ENCODE measurements at places on chromosomes 5 and 9. TPM values are rescaled to one million over a fixed set of nuclear protein-coding genes. Genes with fewer than 3 reads are reported as not detected.

BTNL3 gene
- total RNA-seq, result not detected

DMRT3 gene
- not detected for total RNA-seq

FOXI1 gene
- not detected for total RNA-seq

RMND5B gene
- total RNA-seq, result 34.0 TPM

DOCK2 gene
- total RNA-seq, result 210 TPM

PCDHGA1 gene
- 0.11 TPM for total RNA-seq

FNIP1 gene
- total RNA-seq, result 20.5 TPM

CNTFR gene
- 0.34 TPM for total RNA-seq

GRIA1 gene
- total RNA-seq, result not detected

HTR4 gene
- total RNA-seq, result not detected

RETREG1 gene
- 26.5 TPM for total RNA-seq

DNA sequence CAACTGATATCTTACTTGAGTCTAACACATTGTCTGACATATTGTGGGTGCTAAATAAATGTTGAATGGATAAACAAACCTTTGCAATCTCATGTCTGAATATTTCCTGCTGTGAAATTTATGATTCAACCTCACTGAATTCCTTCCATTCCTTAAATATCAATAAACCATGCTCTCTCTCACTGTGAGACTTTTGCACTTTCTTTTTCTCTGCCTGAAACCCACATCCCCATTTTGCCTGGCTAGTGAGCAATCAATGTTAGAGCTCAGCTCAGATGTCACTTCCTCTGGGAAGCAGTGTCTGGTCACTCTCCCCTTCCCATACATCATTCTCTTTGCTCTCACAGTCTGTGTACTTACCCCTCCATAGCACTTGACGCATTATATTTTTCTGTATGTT lies 383.7 kb upstream of the TRPC7 start:
- DNase-seq, result no peak

DNA sequence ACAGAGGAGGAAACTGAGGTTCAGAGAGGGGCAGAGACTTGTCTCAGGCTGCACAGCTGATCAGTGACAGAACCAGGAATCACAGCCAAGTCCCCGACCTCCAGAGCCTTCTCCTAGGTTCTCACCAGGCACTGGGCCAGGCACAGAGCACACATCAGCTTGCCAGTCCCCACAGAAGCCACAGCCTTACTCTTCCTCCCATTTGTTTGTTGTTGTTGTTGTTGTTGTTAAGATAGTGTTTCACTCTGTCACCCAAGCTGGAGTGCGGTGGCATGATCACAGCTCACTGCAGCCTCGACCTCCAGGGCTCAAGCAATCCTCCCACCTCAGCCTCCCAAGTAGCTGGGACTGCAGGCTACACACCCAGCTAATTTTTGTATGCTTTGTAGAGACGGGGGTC lies 41.4 kb downstream of the NAIF1 start:
- no peak for DNase-seq

- DNase-seq, result no peak
Observed at GRCh38 chr9:90442723-90443122, 199.9 kb downstream of the DIRAS2 start.

GRCh38 chr5:51380603-51381207 lies 2.5 kb upstream of the ISL1 start:
- DNase-seq, result no peak

DNA sequence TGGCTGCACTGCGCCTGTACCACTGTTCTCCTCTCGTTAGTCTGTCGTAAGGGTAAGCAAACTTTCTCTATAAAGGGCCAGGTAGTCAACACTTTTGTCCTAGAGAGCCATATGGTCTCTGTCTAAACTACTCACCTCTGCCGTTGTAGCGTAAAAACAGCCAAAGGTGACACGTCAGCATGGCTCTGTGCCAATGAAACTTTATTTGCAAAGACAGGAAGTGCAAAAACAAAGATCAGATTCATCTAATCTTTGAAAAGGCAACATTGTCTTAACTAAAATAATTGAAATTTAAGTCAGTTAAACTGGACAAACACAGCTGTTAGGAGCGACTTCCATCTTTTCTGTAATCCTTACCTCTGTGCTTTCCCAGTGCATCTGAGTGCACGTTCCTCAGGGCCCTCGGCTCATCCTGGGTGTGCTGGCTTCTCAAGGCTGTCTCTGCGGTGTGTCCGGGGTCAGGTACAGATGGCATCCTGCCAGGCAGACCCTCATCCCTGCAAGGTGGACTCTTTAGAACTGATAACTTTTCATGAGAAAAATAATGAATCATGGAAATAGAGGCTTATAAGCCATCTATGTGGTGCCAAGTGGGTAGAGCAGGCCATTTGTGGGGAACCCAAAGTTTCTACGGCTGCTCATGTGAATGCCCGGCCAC lies 35.2 kb upstream of the IRX4 start:
- DNase-seq, result no peak

- DNase-seq, result no peak
Observed at GRCh38 chr9:91421128-91421765, 2.4 kb downstream of the NFIL3 start.

GRCh38 chr5:66595756-66596635 lies at the start of gene MAST4:
Gene MAST4 (plus strand): TSS chr5:66596393. CDS start chr5:66596656, 263 bp downstream.
- DNase-seq, result peak; percentile 76

GRCh38 chr9:132908635-132909034 lies 29.9 kb downstream of the SPACA9 start:
- DNase-seq, result no peak

GRCh38 chr5:911601-912000 lies 18.9 kb downstream of the TRIP13 start:
- DNase-seq, result peak; percentile 50

DNA sequence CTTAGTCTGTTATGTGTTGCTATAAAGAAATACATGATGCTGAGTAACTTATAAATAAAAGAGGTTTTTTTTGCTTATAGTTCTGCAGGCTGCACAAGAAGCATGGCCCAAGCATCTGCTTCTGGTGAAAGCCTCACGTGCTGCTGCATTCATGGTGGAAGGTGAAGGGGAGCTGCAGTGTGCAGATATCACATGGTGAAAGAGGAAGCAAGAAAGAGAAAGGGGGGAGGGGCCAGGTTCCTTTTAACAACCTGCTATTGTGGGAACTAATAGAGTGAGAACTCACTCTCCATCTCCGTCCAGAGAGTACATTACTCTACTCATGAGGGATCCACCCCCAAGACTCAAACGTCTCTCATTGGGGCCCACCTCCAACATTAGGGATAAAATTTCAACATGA lies 12.5 kb upstream of the PARP8 start:
- no peak for DNase-seq

DNA sequence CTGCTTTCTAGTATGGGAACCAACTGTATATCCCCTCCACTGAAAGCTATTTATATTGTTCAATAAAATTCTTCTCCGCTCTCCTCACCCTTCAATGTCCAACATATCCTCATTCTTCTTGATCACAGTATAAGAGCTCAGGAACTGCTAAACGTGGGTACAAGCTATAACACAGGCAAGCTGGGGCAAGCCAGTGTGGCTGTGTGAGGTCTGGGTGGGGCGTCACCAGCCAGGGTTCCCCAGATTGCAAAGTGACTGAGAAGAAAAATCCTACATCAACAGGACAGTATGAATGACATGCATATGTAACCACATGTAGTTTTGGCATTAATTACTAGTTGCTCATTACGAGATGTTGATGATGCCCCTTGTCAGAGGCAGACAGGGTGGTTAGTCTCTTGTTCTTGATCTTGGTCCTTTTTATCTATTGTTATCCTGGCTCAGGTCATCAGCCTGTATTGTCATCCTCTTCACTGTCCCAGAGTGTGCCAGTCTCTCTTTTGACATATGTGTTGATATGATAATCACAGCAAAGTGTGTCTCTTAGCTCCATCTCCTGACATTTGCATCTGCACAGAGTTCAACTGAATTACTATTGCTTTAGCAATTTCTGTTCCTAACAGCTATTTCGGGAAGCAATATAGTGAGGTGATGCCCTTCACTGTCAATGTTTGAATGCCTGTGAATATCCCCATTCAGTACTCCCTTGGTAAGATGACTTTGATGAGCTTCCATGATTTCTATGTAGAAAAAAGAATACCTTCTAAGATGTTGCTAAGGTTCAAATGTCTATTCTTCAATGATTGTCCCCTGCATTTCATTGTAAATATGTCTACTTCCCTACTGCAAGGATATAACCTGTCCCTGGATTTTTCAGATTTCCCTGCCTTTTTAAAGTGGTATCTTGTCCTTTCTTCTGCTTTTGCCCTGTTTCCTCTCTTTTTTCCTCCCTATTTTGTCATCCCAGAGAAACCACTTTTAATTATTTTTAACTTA lies 140.3 kb downstream of the MAT2B start:
- DNase-seq, result no peak

DNA sequence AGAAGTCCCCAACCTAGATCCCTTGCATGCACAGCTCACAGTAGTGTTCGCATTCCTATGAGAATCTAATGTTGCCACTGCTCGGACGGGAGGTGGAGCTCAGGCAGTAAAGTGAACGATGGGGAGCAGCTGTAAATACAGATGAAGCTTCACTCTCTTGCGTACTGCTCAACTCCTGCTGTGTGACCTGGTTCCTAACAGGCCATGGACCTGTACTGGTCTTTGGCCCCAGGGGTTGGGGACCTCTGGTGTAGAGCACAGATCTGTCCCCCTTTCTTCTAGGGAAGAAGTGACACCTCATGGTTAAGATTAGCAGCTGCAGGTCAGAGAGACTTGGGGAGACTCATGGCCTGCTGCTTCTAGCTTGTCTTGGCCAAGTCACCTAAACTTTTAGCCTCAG lies 7.1 kb downstream of the ARHGEF28 start:
- no peak for DNase-seq

GRCh38 chr5:173697931-173698579 lies 81.6 kb upstream of the BOD1 start:
- no peak for DNase-seq

- no peak for DNase-seq
Observed at GRCh38 chr9:33184963-33185362, 17.8 kb upstream of the B4GALT1 start.

- no peak for DNase-seq
Observed at GRCh38 chr9:95092262-95093072, 225.0 kb downstream of the FANCC start.

DNA sequence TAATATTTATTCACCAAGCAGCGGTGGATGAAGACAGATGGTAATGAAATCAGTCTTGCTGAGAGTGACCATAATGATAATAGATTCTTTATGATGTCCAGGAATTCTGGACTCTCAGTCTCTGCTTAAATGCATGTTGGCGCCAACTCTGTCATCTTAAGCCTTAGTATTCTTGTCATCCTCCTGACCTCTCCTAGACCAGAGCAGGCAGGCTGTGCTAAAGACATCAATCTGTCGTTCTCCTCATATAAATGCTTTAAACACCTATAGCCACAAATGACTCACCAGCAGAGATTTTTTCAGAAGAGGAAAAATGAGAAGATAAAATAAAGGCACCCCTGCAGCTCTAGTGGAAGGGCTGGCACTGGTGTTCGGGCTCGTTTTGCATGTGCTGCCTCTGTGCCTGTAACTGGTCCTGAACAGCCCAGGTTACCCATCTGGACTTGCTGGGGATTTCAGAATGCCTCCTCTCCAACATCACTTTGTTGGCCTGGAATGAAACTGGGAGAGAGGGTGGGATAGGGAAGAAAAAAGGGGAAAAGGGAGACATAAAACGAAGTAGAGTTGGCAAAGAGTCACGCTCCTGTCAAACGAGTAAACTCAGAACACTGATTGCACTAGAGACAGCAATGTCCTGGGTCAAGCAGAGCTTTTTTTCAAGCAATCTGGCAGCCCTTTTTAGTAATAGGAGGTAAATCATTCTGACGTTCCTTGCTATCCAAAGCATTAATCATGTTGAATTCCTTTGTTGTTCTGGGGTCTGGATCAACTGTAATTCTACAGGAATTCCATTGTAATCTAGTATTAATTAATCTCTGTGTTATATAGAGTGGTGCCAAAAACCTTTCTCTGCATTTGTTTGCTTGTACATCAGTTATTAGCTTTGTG lies 195.5 kb upstream of the CLINT1 start:
- DNase-seq, result no peak

DNA sequence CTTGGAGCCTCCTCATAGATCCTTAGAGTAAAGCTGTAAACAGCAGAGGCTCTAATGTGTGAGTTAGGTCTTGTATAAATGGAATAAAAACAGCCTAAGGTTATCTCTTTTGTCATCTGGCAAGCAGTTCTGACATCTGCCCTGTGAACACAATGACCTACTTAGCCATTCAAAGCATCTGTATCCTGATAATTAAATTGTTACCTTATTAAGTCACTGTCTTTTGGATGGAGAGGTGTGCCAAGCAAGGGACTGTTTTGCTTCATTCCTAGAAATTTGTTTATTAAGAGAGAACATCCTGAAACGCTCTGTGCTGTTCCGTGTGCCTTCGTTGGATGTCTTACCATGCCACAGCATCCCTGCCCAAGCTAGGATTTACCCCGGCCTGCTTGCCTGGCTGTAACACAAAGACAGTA lies 1.5 kb downstream of the LSM11 start:
- no peak for DNase-seq

DNA sequence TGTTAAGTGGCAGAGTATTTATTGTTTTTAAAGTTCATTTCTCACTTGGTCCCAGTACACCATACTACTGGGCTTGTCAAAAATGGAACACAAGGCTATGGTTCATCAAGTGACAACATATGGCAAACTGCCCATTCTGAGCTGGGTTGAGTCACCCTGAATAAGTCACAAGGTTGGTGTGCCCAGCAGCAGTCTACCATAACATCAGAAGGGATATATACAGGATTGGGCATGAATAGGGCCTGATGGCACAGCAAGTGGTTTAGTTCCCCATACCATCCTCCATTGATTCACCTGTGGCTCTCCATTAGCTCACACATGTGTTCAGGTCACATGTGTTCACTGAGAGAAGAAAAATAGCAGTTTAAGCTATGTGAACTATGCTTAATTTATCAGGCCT lies 249.8 kb upstream of the PRDM9 start:
- no peak for DNase-seq

- DNase-seq, result no peak
Observed at GRCh38 chr5:167708449-167708848, 583.0 kb upstream of the WWC1 start.

DNA sequence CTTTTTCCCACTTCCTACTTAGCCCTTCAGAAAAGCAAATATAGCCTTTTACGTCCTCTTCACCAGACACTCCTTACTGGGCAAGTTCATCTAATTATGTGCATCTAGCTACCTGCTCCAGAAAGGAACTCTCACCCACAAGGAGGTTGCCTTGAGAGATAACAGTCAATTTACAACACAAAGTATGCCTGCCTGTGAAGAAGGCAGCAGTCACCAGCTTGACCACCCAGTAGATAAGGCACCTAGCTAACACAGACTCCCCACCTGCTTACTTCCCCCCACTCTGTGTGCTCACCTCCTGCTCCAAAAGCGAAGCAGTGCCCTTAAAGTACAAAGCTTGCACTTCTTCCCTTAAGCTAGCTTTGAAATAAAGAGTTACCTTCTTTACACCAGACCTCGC lies 111.7 kb upstream of the MRPS30 start:
- no peak for DNase-seq

DNA sequence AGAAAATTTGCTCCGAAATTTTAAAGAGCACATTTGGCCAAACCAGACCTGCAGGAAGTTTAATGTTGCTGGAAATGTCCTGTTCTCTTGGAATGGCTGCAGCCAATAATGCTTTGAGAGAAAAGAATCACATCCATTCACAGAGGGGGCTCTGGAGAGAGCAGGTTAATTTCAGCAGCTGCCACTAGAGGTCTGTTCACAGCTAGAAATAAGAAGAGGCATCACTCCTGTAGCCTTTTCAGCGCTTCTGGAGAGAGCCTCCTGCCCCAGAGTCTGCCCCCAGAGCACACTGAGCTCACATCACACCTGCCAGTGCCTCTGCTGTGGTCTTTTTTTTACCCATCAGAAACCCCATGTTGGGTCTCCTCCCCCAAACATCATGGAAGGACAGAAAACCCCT lies 124.8 kb upstream of the RAD23B start:
- no peak for DNase-seq

All from activated naive CD4-positive, alpha-beta T cell treated with anti-CD3 and anti-CD28 coated beads, Interleukin-2, amount 50 U/mL, for 72 hours (primary cell).